ENCODE measurements at places on chromosomes 2 and 18. TPM values are rescaled to one million over a fixed set of nuclear protein-coding genes. Genes with fewer than 3 reads are reported as not detected.

- no peak for DNase-seq
Observed at GRCh38 chr2:181680055-181680936, at the start of gene NEUROD1. TSS of gene NEUROD1 (minus strand) at chr2:181680517. CDS start at chr2:181678860, 1,657 bp downstream.

GRCh38 chr2:204545861-204546735, 823 bp downstream of the PARD3B start:
- DNase-seq = peak; percentile 59

Gene DSC2
- total RNA-seq = 113 TPM

GRCh38 chr2:195575879-195576401, 81.1 kb upstream of the SLC39A10 start:
- DNase-seq = peak; percentile 33

GRCh38 chr2:10935366-10935918, 23.7 kb downstream of the KCNF1 start:
- no peak for DNase-seq

GRCh38 chr2:1750933-1751766, 6.8 kb upstream of the PXDN start:
- DNase-seq = peak; percentile 65

- DNase-seq = no peak
Observed at GRCh38 chr18:46040747-46041104, 31.3 kb downstream of the PSTPIP2 start.

DNA sequence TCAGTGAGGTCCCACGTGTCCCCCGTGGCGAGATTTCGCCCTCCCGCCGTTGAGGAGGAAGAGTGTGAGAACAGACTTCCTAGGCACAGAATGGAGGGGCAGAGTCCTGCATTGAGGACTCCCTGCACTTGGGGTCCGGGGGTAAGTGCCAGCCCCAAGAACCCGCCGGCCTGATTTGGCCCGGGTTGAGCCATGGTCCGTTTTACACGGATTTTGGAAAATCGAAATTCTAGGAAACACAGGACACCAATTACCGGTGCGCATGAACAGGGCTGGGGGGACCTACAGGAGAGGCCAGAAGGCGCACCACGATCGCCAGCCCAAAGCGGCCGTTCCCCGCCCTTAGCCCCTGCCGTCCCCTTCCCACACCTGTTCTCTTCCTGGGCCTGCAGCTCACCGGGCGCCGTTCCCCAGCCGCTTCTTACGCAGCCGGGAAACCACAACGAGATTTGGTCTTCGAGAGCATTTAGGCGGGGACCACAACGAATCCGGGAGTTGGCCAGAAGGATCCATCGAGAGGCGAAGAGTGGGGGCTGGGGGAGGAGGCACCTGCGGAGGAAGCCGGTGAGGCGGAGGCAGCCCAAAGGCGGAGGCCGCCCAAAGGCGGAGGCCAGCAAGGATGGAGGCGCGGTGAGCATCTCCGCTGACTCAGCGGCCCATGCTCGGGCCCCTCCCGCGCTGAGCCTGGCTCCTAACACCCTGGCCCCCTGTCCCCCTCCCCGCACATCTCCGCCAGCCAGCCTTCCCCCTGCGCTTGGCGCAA, 464 bp upstream of the TLX2 start:
- DNase-seq = no peak

DNA sequence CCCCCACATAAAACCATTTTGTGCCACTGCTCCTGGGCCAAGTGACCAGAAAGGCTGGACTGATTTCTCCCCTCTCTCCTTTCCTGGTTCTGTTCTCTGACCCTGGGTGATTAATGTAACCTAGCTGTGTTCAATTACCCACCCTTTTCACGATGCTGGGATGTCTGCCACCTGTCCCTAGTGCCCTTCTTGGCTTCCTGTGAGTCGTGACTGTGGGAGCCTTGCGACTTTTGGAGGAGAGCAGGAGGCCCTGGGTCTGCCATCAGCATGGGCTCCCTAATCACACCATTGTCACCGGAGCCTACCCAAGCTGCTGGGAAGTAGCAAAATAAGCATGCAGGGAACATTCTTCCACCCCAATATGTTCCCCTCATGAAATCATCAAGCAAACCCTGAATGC, 38.3 kb downstream of the SRSF7 start:
- DNase-seq = no peak

- no peak for DNase-seq
Observed at GRCh38 chr18:6917072-6917471, 187.6 kb downstream of the ARHGAP28 start.

- no peak for DNase-seq
Observed at GRCh38 chr18:3554811-3555427, 104.9 kb downstream of the TGIF1 start.

Gene CAPN14
- total RNA-seq = 0.14 TPM

DNA sequence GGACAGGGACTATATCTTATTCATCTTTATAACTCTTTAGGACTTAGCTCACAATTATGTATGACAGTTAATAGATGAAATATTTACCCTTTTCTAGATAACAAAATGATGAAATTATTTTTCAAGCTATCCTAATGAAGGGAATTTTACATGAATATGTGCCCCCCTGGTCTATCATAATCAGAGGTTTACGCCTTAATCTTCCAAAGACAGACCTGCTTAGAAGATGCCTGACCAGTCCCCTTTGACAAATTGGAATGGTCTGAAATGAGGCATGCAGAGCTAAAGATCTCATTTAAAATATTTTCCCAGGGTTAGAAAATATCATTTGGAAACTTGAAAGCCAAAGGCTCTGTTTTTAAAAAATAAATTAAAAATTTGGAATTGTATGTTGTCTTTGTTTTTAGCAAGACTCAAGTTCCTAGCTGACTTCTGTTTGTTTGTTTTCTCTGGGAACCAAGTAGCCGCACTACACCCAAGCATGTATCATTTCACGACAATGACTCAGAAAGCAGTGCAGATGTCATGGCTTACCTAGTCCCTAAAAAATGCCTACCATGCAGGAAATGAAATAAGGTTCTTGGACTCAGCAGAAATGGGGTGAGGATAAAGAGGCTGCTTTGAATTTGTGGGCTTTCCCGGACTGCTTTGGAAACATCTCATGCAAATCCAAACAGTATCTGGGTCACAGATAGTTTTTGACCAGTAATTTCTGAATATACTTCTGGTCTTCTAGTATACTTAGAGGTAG, 162.1 kb downstream of the ZEB2 start:
- no peak for DNase-seq

- DNase-seq = no peak
Observed at GRCh38 chr2:191740016-191740419, 62.1 kb downstream of the NABP1 start.

DNA sequence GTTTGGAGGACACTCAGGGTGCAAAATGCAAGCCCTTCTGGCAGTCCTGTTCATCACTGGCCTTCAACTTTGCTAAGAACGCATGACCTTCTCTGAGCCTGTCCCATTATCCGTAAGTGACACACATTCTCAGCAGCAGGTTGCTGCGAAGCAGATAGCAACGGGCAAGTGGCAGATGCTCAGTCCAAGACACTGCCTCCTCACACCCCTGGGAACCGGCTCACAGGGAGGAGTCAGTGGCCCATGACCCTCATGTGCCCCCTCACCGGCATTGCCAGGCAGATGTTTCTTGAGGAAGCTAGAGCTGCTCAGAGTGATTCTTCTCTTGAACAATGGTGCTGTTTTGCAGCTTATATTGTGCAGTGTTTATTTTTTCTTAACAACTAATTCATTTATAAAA, 737.2 kb upstream of the HS6ST1 start:
- DNase-seq = no peak

Gene PLGLB2
- 0.82 TPM for total RNA-seq

- DNase-seq = peak; percentile 34
Observed at GRCh38 chr2:102841107-102841840, 79.4 kb downstream of the TMEM182 start.

DNA sequence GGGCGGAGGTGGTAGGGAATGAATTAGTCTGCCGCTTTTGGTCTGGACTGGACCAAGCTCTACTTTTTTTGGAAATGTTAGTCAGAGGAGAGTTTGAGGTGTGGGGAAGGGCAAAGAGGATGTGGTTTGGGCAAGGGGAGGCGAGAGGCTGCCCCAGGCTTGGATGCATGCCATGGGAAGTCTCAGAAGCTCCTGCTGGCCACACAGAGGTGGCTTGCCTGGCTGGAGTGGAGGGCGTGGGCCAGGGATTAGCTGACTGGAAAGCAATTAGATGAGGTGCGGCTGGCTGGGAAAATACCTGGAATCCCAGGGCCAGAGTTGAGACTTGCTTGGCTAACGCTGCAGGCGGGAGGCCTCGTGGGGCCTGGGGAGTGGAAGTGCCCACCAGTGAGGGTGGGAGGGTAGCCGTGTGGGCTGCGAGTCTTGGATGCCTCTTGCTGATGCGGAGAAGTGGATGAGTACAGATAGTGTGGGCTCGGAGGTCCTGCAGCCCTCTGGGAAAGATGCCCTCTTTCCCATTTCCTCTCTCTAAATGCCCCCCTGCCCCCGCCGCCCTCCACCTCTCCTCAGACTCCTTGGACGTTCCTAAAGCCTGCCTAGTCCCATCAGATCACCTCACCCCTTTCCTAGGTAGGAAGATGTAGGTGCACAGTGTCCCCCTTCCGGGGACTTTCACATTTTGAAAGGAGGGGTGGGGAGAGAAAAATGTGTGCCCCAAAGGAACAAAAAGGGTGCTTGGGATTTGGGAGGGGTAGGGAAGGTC, 117.6 kb downstream of the SMAD7 start:
- peak; percentile 74 for DNase-seq

DNA sequence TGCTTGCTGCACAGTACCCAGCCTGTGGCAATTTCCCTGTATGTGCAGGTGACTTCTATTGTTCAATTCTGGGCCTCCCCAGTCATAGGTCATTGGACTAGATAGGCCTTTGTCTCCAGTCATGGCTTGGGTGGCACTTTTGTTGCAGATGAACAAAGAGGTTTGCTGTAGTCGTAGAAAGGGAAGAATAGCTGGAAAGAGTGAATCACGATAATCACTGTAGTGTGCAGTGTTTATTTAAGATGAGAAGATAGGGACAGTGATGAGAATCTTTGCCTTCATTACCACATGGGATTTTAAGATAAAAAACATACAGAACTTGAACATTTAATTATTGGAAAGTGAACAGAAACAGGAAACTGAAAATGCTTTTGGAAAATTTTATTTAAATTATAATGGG, 156.1 kb upstream of the CYRIA start:
- DNase-seq = no peak

Data from transverse colon (tissue), 4 donors.